ENCODE measurements at places on chromosomes 5 and 9.

DNA sequence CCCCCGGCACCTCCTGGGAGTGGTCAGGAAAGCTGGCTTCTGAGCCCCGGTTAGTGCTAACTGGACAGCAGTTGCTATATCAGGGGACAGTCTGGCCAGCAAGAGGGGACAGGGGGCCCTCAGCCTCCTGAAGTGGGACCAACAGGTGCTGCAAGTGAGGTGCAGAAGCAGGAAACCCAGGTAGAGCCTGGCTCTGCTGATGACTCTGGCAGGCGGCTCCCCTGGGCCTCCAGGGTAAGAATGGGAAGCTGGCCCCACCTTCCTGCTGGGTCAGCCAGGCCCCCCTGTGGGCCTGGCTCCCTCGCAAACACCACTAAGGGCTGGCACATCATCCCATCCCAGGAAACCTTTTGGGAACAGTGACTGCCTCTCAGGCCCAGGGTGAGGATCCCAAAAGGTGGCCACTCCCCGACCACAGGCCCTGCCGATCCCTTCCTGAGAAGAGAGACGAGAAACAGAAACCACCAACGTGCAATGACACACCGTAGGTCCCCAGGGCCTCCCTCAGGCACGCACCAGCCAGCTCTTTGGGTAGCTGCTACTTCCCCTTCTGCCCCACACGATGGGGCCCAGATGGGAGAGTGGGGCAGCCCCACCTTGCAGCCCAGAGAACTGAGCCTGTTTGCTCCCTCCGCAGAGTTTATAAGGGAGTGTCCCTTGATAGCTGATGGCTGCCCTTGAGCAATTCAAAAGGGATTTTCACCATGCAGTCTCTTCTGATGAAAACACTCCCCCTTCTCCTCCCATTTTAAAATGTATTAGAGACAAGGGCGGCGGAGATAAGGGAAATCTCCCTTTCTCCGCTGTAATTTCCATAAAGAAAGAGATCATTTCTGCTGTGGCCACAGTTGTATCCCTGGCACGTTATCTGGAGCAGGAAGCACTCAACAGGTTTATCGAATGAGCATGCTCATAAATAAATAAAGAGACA is 76.8 kb downstream of the STK10 start:
- DNase-seq, result no peak

DNA sequence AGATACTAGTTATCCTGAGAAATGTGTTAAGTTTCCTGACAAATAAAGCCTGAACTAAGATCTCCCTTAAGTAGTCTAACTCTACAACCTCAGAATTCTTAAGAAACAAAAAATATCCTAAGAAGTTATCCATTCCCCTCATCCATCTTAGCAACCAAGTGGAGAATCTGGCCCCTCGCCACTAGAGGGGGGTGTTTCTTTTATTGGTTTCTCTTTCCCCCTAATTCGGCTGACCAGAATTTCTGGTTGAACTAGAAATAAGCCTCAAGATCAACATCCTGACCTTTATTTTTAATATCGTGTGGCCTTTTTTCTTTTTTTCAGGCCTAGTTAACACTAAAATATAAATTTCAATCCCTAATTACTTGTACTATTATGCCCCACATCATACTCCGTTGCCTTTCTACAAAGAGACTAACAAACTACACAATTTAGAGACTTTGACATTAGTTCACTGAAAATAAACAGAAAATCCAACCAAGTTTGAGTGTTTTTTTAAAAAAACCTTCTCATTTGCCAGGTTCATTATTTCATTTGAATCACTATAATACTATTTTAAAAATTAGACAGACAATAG is 14.3 kb upstream of the NR4A3 start:
- DNase-seq, result peak; percentile 48

GRCh38 chr9:98766586-98766985 is 29.8 kb downstream of the ANKS6 start:
- DNase-seq, result no peak

- DNase-seq, result no peak
Observed at GRCh38 chr5:113356487-113356886, 78.3 kb downstream of the TSSK1B start.

DNA sequence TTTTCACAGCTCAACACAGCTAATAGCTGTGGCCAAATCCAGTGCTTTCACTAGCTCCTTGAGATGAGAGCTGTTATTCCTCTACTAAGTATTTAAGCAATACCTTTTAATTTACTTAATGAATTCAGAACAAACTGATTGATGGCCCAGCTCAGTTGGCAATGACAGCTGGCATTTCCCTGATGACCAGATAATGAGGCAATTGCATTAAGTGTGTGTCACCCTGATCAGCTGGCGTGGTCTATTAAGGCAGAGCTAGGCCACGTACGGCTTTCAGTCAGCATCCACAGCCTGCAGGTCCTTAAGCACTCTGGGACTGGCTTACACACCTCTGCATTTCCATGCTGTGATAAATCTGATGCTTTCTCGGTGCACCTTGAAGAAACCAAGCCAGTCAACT is 34.4 kb downstream of the TTLL11 start:
- DNase-seq, result no peak

DNA sequence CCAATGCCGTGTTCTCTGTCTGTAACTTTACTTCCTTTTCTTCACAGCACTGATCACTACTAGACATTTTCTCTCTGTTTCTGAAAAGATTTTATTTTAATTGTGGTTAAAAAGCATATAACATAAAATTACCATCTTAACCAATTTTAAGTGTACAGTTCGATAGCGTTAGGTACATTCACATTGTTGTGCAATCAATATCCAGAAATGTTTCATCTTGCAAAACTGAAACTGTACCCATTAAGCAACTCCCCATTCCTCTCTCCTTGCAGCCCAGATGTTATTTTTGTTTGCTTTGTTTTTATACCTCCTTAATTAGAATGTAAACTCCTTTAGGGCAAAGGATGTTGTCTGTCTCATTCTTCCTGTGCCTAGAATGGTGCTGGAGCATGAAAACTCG is 47.5 kb downstream of the COL27A1 start:
- DNase-seq, result no peak

DNA sequence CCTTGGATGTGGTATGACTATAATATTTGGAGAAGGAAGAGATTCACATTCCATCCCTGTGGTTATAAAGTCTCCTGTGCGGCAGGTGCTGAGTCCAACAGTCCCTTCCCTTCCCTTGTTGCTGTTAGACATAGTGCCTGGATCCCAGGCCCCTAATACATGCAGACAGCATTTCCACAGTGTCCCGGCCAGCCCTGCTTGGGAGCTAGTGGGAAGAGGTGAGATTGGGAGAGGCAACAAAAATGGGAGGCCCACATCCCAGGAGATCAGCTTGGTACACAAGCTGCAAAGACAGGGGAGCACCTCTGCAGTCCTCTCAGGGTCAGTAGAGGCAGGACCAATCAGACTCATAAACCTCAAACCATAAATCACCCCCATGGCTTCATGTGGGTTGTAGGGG is 3.3 kb upstream of the NEURL1B start:
- no peak for DNase-seq

DNA sequence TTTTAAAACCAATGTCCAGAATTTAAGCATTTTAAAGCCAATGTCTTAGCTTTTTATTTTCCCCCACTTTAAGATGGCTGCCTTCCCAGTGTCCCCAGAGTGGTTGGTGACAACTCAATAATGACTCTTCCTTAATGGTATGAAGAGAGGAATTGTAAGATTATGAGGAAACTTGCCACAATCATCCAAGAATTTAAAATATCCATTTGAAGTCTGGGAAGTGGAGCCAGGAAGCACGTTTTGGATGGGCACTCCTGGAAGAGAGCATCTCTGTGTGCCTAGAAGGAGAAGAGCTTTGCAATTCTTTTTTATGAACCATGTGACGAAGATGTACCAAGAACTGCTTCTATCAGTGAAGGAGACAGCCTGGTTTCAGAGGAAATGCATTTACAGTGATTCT is 11.3 kb upstream of the IGFBPL1 start:
- no peak for DNase-seq

GRCh38 chr5:94776167-94776566 is 157.7 kb downstream of the SLF1 start:
- no peak for DNase-seq

- DNase-seq, result no peak
Observed at GRCh38 chr5:109705596-109705995, 15.9 kb downstream of the MAN2A1 start.

DNA sequence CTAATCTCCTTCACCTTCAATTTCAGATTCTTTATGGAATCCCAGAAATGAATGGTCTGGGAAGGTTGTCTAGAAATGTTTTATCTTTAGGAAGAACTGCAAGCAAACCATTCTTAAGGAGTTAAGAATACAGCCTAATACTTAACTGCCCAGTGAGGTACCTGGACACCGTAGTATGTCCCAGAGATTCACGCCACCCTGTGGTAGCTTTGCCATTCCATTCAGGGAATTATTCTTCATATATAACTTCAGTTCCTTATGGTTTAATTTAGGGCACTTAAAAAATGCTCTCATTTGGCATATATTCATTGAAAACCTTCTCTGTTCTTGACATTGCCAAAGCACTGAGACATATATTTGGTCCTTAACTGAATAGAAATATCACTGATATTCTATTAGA is 49.7 kb downstream of the ACTBL2 start:
- no peak for DNase-seq

DNA sequence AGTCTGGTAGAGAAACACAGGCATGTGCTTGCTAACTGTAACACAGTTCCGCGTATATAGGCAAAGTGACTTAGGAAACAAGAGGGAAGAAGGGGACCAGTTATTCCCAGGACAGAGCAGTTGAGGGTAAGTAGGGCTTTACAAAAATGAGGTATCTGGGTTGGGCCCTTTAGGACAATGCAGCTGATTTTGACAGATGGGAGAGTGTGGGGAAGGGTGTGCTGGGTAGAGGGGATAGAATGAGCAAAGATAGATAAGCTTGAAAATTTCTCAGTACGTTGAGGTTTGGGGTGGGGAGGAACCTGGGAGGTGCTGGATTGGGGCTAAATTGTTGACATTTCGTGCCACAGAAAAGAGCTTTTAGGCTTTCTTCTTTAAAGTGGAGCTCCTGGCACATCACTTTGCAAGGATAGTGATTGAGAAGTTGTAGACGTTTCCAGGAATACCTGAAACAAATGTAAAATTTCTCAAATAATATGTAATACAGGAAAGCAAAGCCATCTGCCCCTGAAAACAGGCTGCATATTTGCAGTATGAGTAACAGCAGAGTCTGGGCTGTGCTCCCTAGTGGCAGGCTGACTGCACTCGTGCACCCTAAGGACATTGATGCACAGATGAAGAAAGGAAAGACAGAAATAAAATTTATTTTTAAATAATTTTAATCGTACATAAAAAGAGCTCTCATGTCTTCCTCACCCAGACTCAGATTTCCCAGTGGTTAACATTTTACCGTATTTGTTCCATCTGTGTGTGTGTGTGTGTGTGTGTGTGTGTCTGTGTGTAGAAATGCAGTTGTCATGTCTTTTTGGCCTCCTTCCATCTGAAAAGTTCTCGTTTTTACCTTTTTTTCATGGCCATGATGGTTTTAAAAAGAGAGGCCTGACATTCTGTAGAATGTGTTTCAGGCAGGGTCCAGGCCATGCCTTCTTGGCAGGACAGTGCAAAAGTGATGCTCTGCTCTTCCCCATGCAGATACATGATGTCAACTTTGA is 144.9 kb upstream of the DMRT1 start:
- DNase-seq, result no peak

GRCh38 chr5:125200866-125201373 is 454.5 kb upstream of the ZNF608 start:
- DNase-seq, result no peak

- no peak for DNase-seq
Observed at GRCh38 chr9:4327504-4328191, 27.8 kb upstream of the GLIS3 start.

DNA sequence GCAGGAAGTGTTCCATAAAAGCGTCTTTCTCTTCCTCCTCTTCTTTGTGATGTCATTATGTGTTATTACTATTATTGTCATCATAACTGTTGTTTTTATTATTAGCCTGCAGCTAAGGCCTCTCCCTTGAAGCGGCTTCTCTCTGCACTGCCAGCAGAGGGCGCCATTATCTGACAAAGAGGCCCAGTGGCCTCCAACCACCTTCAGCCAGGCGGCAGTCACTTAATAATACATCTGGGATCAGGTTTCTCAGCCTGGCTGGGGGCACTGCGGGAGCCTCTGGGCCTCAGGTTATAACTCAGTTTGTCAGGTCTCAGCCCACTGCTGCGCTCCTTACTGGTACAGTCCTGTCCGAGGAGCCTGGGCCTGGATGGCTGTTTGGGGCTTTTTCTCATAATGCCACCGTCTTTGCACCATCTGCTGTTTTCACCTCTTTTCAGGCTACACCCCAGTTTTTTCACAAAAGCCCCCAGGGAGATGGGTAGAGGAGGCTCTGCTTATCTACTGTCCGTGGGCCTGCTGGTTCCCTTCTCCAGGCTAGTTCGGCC is 281.9 kb downstream of the NSG2 start:
- DNase-seq, result no peak

- DNase-seq, result no peak
Observed at GRCh38 chr5:4233671-4234070, 638.0 kb downstream of the IRX1 start.

DNA sequence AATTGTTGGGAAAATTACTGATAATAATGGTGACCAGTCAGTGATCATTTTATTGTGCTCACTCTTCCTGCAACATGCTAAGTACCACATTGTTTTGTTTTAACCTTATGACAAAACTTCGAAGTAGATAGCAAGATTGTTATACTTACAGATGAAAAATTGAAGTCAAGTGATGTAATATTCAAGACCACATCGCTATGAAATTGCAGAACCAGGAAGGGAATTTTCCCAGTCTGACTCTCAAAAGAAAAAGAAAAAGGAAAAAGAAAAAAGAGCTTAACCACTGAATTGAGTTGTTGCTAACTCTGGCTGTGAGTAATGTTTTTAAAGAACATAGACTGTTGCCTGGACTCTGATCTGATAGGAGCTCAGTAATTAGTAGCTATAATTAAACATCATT is 170.6 kb upstream of the HAPLN1 start:
- no peak for DNase-seq

DNA sequence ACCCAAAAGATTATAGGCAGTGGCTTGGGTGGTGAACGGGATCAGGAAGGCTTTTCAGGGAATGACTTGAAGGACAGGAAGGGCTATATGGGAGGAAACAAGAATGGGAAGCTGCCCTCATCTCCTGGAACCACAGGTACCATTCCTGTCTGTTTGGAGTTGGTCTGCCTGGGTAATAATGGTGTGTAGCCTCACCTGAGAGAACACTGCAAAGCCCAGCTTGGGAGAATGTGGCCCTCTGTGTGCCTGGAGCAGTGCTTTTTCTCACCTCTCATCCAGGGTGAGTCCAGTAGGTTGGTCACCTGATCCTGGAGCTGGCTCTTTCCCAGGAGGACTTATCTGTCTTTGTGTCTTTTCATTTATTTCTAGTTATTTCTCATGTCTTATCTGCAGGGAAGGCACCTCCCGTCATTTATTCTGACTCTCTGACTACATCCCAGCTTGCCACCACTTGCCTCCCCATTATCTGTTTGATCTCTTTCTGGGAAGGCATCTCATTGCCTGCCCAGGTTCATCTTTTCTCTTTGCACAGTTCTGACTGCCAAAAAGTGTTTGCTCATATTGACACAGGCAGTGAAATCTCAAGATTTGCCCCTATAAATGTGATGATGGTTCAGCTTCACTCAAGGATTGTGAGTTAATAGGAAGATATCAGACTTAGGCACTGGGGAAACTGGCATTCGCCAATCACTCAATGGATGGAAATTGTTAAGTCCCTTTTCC is 22.5 kb upstream of the OR2S2 start:
- DNase-seq, result no peak

GRCh38 chr9:124493794-124494479 is 13.3 kb downstream of the NR5A1 start:
- no peak for DNase-seq
